NCI-H2081 treated with DMSO at 0.1 percent for 48 hours (cell line): ENCODE measurements at places on chromosomes 6 and 20.

- DNase-seq, result no peak
These were observed 36.1 kb downstream of the EYA2 start for GRCh38 chr20:46930640-46931339.

- DNase-seq, result no peak
These were observed 652.7 kb downstream of the PHF3 start for GRCh38 chr6:64288351-64288750.

GRCh38 chr6:5998711-5999687, 7.7 kb downstream of the NRN1 start:
- no peak for DNase-seq

DNA sequence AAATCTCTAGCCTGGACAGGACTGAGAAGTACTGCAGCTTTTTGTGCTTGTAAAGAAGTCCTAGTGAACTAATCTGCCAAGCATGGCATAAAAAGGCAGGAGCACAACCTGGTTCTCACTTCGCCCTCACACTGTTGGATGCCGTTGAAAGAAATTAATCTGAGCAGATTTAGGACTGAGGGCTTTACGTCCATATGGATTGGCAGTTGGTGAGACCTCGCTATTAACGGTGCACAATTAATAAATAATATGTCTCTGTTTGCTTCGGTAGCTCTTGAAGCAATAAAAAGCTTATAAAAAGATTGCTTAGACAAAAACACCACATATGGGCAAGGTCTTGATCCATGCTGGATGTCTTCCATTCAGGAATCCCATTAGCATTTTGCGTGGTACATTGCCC, 185.6 kb upstream of the EPHA7 start:
- DNase-seq, result no peak

DNA sequence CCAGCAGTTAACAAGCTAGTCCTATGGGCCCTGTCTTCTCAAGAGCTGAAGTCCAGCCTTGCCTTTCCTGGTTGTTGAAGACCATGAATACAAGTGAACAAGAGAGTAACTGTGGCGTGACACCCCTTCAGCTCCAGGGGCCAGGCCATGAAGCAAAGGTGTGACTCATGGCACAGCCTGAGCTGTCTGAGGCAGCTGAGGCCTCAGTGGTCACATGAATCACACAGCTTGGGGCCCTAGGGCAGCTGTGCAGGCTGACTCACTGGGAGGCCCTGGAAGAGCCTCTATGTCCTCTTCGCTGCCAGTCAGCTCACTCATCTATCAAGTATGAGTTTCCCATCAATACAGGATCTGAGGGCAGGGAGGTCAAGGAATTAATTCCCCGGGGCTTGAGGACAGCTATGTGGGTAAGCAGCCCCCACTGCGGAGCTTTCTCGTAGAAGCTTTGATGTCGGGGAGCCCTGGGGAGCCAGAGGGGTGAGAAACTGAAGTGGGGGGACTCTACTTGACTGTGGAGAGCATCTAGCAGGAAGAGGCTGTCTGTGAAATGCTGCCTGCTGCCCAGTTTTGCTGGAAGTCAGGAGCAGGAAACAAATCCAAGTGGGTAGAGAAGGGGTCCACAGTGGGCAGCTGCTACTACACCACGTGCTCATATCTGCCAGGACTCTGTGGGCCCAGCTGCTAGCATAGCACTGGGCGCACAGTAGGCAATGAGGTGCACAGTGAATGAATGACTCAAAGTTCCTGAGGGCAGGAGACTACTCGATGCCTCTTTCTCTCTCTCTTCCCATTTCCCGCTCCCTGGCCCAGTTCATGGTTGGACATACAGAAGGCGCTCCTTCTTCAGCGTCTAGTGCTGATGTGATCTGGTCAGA, 13.7 kb upstream of the FAM83C start:
- DNase-seq, result no peak

- no peak for DNase-seq
These were observed 6.0 kb downstream of the PSMF1 start for GRCh38 chr20:1124421-1124820.

DNA sequence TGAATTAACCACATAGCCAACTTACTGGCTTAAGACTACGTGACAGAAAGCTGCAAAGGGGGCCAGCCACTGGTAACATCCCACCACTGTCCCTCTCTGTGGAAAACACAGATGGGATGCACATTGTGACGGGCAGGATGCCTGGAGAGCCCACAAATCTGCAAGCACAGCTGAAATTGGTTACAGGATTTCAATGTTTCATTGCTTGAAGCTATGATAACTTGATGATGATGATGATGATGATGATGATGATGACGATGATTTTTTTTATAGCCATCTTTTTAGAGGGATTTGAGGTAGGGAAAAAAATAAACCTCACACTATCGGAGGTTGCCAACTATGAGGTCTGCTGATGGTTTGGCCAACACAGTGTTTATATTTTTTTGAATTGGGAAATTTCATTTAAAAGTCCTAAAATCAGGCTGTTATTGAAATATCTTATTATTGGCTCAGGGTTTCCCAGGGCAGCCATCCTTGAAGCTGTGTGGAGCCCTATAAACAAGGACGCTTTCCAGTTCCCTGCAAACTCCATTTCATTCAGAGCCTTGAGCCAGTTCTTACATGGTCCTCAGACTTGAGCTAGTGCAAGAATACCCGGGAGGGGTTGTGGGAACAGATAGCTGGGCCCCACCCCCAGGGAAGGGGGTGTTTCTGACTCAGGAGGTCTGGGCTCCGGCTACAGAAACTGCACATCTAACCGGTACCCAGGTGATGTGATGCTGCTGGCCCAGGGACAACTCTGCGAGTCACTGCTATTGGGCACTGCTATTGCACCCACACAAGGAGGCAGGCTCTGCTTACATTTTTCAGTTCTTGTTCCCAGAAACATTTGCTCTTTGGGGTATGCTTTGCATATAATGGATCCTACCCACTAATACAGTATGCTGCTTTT, 27.1 kb downstream of the BCAS1 start:
- no peak for DNase-seq

GRCh38 chr6:17656092-17656491, 50.6 kb downstream of the NUP153 start:
- no peak for DNase-seq

DNA sequence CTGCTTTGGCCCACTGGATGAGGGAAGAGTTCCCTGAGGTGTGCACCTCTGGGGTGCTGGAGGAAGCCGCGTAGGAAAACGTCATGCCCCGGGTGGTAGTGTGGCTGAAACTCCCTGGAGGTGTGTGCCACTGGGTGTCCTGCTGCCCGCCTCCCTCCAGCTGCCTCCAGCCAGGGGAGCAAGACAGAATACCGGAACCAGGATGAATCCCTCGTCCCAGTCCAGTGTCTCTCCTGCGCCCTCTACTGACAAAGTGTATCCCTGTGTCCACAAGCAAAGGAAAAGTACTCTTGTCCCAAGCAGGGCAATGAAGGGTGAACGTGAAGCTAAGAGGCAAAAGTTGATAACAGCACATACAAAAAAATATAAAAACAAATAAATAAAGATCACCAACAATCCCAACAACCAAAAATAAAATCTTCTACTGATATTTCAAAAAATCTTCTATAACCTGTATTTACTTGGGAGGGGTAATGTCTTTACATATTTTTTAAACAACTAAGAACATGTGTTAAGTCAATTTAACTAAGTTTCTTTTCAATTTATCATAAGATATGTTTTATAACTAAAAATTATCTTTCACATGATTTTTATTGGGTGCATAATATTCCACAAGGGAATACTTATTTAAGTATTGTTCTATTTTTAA, 437.6 kb downstream of the MAFB start:
- DNase-seq, result no peak

DNA sequence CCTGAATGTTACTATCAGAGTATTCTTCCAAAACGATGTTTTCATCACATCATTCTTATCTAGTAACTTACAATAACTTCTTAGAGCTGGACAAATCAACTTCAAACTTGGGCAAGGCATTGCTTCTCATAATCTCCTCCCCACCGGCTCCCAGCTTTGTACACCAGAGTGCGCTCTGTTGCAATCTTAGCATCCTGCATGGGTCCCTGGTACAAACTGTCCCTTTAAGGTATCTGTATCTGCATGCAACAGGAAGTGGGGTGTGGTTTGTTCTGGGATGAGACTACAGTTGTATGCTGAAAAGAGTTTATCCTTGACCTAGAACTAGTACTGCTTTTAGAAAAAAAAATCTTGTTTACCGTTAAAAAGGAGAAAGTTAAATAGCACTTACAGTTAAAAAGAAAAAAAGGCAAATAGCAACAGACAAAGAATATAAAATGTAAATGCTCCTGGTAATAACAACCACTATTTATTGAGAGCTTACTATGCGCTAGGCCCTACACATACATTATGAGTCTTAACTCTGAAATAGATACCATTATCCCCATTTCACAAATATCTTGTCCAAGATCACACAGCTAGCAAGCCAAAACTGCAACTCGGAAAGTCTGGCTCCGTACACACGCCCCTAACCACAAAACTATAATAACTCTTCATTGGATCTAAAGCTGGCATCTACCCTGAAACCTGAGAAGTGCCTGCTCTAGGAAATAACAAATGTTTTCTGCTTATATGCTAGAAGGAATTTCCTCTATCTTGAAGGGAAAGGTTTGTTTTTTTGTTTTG, 9.8 kb upstream of the HECA start:
- DNase-seq, result no peak
